GM12864 (cell line): ENCODE measurements at places on chromosomes 2 and 18.

GRCh38 chr2:217158928-217159327 is 299.1 kb upstream of the TNP1 start:
- no peak for DNase-seq

GRCh38 chr2:132681766-132682165 is 11.8 kb upstream of the LYPD1 start:
- no peak for DNase-seq

GRCh38 chr18:23526501-23527063 is 23.3 kb downstream of the RMC1 start:
- no peak for DNase-seq

DNA sequence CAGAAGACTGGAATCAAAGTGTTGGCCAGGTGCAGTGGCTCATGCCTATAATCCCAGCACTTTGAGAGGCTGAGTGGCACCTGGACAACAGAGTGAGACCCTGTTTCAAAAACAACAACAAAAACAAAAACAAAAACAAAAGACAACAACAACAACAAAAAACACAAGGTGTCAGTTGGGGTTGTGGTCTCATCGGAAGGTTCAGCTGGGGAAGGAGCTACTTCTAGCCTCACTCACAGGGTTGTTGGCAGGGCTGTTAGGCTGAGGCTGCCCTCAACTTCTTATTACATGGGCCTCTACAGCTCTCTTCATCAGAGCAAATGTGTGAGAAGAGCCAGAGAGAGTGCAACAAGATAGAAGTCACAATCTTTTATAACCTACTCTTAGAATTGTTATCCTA is 34.6 kb upstream of the CAB39 start:
- no peak for DNase-seq

- no peak for DNase-seq
Observed at GRCh38 chr18:50973367-50974126, 5.7 kb downstream of the ELAC1 start.

DNA sequence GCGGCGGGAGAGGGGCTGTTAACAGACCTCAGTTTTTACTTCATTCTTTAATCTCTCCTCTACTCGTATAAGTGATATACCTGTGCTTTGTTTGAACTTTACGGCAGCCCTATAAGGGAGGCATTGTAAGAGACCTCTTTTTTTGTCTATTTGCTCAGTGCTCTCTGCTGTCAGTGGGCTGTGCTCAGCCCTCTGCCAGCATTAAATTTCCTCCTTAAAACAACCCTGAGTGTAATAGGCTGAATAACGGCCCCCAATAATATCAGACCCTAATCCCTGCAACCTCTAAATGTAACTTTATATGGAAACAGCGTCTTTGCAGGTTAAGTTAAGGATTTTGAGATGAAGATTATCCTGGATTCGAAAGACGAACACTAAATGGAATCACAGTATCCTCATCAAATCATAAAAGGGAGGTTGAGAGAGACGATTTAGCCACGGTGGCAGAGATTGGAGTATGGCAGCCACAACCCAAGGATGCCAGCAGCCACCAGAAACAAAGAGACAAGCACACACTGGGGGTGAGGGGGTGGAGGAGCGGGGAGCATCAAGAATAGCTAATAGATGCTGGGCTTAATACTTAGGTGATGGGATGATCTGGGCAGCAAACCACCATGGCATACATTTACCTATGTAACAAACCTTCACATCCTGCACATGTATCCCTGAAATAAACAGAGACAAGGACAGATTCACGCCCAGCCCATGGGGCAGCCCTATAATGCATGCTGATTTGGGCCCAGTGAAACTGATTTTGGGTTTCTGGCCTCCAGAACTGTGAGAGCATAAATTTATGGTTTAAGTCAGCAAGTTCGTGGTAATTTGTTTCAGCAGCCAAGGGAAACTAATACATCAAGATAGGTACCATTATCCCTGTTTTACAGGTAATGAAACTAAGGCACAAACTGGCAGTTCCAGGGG is 894 bp upstream of the FARSB start:
- no peak for DNase-seq

DNA sequence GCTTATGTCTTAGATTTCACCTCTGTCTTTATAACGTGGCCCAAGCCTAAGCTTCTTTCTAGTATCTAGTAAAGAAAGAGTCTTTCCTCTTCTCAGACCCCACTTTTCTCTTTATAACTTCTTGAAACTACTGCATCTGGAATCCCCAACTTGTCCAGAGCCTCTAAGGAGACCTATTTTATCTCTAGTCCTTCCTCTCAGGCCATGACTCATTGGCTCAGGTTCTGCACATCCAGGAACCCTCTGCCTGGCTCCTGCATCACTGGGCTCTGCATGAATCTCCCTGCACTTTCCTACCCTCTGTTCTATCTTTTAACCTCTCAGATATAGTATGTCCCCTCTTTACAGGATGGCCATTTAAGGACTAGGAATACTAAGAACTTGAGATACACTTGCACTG is 124.7 kb downstream of the DNAH6 start:
- DNase-seq = no peak

DNA sequence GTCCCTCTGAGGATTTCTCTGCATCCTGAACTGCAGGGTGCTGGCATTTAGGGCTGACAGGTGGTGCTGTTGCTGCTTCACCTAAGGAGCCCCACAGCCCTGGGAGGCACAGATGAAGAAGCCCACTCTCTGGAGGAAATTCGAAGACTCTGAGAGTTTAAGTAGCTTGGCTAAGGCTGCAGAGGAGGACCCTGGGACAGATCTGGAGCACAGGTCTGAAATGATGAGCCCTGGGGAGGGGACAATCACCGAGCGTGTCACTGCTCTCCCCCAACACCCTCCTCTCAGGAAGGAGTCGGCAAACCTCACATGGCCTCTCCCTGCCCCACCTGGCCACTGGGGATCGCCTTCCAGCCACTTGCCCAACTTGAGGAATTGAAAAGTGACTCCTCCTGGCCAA is 18.6 kb downstream of the CYP27C1 start:
- DNase-seq = no peak

GRCh38 chr2:108184419-108184818 is 55.3 kb upstream of the SULT1C3 start:
- no peak for DNase-seq

GRCh38 chr2:188798159-188798558 is 176.0 kb upstream of the COL3A1 start:
- DNase-seq = no peak
